ENCODE measurements at places on chromosomes 2 and 18.
A peak's percentile ranks its signal among the peaks of the same experiment; 100 is the strongest.

DNA sequence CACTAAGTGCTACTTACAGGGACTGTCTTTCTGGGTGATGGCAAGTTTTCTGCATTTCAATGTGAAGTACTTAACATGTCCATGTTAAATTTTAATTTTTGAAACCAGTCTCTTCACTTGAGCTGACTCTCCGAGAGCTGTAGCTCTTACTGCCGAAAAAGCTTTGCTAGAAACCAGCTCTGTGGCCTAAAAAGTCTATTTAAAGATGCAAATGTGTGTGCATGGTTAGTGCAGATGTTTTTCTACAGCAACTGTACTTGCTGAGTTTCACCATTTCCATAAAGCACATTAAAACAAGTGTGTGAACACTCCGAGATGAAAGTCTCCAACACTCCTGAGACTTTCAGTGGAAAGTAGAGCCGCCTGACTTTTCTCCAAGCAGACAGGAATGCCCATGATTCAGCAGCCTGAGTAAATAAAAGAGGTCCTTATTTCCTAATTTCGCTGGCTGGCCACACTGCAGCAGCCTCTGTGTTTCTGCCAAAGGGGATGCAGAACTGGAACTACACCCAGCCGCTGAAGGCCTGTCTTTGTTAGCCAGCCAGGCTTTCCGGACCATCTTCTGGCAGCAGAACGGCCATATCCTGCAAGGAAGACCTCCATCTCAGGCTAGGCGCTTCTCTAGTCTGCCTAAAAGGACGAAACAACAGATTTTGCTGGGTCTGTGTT lies 121.2 kb downstream of the ZNF521 start:
- peak; percentile 93 for DNase-seq

DNA sequence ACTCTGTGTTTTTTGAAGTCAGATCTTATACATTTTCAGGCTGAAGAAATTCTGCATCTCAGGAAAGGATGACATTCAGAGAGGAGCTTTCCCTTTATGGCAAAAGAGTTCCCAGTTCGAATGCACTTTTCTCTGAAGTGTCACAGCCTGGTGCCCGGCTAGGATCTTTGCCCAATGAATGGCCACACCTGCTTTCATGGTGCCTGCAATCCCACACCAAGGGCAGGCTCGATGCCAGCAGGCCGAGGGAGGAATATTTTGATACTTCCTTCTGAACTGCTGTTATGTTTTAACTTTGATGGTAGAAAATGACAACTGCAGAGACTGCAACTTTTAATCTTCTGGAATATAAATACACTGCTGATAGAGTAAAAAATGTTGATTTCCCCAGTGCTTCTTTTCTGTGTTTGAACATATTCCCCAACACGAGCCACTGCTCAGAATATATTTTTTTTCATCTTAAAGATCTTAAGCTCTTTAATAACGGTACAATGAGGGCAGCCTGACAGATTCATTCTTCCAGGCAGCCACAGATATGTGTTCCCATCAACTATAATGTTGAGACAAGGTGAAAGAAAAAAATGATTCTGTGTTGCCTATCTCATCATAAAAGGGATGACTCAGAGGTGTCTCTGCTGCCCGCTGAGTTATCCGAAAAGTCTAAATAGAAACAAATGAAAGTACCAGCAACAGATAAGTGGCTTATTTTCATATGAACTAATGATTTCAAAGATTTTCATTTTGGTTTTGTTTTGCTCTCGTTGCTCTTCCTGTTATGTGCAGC lies 848.5 kb downstream of the DCDC2C start:
- no peak for DNase-seq

- no peak for DNase-seq
Measured at GRCh38 chr2:152655880-152656279, 61.4 kb downstream of the PRPF40A start.

DNA sequence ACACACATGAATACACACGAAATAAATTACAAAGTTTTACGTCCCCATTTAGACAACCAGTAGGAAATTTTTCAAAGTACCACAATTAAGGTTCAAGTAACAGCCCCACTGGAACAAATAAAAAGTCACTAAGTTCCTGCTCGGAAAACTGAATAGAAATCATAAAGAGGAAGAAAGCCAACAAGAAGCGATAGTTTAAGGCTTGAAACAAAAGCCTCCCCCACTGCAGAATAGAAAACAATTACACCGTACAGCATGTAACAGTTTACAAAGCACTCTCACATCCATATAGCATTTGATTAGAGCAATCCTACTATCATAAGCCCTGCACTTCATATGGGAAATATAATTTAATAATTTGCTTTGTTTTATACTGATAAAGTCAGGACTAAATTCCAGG lies 15.5 kb downstream of the KLF7 start:
- no peak for DNase-seq

GRCh38 chr2:22950431-22950830 lies 434.5 kb upstream of the KLHL29 start:
- no peak for DNase-seq

DNA sequence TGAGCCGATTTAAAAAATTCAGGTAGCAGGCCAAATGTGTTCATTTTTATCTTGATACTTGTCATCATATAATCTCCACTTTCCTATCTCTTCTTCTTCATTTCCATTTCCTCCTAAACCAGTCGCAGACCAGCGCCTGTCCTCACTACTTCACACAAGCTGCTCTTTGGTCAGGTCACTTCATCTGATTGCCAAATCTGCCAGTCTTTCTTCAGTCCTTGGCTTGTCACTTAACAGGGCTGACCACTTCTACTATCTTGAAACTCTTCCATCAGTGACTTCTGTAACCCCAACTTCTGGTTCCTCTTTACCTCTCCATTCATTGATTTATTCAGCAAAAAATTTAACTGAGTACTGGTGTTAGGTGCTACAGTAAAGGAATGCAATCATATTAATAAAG lies 18.0 kb upstream of the SPRED2 start:
- DNase-seq: no peak

DNA sequence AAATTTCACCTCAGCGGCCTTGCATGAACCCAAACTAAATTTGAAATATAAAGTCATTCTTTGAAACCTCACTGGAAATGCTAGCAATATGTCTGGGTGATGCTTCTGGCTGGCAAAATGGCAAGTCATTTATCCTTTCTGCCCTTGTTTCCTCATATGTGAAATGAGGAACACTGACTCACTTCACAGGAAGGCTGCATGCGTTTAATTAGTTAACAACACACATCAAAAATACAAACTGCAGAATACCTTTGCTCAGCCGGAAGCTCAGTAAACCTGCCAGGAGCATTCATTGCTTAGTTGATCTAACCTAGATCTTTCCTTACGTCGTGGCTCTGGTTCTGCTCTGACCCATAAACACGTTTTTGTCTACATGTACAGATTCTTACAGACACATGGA lies 214.2 kb upstream of the ACVR2A start:
- DNase-seq: peak; percentile 42

DNA sequence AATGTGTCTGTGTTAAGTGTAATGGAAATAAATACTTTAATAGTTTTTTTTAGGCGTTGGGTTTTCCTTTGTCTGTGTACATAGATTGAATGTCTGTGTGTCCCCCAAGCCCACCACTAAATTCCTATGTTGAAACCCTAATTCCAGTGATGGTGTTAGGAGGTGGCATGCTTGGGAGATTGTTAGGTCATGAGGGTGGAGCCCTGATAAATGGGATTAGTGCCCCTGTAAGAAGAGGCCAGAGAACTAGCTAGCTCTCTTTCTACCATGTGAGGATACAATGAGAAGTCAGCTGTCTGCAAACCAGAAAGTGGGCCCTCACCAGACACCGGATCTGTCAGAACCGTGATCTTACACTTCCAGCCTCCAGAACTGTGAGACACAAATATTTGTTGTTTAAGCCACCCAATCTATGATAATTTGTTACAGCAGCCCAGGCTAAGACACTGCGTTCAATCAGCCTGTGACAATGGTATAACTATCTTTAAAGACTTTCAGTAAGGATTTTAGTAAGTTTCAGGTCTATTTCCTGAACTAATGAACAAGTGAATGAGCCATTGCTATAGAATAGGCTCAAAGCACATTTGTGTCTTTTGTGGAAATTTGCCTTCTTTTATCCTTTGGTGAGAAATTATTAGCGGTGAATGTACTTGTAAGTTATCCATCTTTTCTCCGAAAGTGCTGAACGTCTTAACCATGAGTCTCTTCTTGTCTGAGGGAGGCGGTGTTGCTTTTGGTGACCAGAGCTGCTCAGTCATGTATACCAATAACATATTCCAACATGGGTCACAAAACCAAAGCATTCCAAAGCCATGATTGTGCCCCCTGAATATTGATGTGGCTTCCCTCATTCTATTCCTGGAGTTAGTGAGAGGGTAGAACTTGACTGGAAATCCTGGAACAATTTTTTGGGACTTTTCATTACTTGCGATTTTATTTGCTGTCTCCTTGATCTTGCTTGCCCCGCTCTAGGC lies 29.6 kb upstream of the IL1R1 start:
- DNase-seq: peak; percentile 69

- DNase-seq: no peak
Measured at GRCh38 chr2:181850936-181851560, 40.5 kb upstream of the ITPRID2 start.

GRCh38 chr18:45312555-45313126 lies 302.6 kb upstream of the SLC14A2 start:
- DNase-seq: no peak

GRCh38 chr2:230737791-230738226 lies 25.2 kb downstream of the CAB39 start:
- DNase-seq: no peak

- no peak for DNase-seq
Measured at GRCh38 chr18:6962571-6963451, 154.8 kb downstream of the LAMA1 start.

DNA sequence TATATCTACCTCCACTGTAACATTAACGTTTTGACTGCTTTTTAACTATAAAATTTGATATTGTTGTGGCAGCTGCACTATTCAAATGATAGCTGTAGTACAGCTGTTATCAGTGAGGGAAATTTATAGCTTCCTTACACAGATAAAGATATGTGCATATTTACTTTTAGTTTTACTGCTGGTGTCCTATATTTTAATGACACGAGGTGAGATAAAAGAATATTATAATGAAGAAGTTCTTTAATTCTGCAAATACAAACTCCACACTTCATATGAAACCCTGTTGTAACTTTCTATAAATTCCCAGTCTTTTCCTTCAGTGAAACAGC lies 427.8 kb upstream of the ZEB2 start:
- DNase-seq: no peak

DNA sequence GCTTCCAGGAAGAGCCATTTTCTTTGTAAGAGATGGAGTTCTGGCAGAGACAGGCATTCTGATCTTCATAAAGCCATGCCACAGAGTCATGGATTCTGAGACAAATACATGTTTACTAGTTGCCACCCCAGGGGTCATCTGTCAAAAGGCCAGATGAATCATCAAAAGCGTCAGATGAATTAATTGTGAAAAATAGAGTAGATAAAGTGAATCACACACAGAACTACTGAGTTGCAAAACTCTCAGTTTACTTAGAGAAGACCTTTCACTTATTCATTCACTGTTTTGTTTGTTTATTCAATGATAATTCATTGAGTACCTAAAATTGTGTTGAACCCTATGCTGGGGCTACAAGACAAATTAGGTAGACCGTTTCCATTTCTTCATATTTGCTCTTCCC lies 157.7 kb upstream of the SERPINE2 start:
- DNase-seq: no peak

DNA sequence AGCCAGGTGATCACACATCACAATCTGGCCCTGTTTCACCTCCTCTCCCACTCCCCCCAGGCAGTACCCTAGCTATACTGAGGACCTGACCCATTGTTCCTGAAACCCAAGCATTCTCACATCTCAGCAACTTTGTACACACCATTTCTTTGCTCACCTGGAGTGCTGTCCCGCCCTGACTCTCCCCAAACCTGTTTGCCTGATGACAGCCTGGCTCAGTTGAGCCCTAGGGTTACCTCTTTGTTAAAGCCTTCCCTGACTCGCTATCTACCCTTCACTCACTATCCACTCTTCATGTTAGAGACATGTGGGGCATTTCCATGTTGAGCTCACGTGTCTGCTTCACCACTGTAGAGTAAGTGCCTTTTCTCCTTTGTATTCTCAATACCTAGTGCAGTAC lies 49.1 kb downstream of the GREB1L start:
- no peak for DNase-seq

GRCh38 chr2:60438653-60439052 lies 114.8 kb downstream of the BCL11A start:
- DNase-seq: no peak

DNA sequence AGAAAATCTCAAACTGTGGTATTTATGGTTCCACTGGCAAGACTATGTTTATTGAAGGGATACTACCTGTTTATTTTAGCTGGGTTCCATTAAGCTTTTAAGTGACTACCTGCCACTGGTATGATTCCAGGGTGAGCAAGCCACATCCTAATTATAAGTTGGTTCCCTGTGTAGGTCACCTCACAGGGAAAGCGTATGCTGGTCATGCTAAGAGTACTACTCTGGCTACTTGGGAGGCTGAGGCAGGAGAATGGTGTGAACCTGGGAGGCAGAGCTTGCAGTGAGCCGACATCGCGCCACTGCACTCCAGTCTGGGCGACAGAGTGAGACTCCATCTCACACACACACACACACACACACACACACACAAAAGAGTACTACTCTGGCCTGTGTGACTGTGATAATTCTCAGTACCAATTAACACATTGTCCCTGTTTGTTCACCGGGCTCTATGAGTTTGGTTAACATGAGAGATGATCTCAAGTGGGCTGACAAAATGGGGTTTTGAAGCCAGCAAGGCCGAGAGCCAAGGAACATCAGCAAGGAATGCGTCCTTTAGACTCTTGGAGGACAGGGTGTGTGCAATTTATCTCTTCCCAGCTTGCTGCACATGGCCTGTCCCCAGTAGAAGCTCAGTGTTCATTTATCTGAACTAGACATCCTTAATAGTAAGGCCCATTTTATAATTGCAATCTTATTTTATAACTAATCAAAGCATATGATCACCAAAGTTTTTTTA lies 15.2 kb upstream of the ITSN2 start:
- DNase-seq: no peak

- no peak for DNase-seq
Measured at GRCh38 chr2:121483021-121483420, 47.7 kb upstream of the RNU4ATAC start.

DNA sequence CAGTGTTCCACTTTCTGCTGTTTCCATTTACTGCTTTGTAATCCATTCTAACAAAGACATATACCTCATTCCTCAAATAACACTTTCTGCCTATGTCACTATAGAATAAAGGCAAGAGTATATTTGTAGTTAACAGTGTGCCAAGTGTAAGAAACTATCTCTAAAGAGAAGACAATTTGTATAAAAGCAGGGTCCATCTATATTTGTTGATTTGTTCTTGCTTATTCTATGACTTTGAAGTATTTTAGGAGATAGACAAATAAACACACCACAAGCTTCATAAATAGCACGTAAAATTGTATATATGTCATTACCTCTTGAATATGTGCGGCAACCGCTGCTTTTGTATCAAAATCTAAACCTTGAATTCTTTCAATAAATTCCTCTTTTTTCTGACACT lies 56.0 kb downstream of the CCDC88A start:
- DNase-seq: no peak

DNA sequence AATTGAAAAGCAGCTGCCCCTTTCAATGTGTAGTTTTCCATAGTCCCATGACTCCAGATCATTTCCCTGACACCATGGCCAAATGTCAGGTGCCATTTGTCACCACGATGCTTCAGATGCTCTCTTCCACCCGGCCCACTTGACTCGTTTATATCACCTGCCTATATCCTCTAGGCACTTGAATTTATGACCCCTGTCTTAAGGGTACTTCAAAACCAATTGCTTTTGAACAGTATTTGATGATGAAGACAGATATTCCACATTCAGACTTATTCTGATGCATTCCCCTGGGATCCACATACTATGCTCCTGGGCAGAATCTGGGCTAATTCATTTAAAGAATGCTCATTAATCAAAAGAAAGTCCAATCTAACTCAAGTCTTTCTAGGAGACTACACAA lies 16.9 kb upstream of the RHBDD1 start:
- DNase-seq: no peak
